ENCODE measurements at places on chromosomes 5 and 9. TPM values are rescaled to one million over a fixed set of nuclear protein-coding genes. Genes with fewer than 3 reads are reported as not detected.

DNA sequence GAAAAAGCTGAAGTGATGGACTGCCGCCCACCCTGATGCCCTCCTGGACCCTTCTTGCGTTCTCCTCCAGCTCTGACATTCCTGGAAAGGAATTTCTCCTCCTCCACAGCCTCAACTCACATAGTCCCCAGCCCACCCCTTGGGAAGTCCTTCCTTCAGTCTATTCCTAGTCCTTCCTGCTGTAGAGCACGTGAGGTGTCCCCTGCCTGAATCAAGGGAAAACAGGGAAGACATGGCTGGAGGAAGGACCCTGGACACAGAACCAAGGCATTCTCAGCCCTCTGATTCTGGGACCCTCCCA lies 3.7 kb downstream of the ARID3C start:
- no peak for DNase-seq

DNA sequence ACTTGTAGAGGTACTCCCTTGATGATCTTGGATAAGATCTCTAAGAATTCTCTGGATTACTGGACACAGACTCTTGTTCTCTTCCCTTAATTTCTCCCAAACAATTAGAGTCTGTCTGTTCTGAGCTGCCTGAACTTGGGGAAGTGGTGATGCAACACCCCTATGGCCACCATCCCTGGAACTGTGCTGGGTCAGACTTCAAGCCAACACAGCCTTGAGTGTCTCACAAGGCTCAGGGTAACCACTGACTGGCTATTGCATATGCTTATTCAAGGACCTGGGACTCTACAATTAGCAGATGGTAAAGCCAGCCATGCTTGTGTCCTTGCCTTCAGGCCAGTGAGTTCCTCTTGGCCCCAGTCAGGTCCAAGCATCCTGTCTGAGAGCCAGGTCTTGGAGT lies 504.5 kb downstream of the MAN2A1 start:
- no peak for DNase-seq

The PRUNE2 gene
- total RNA-seq = 23.2 TPM

The SKIC3 gene
- 77.2 TPM for total RNA-seq

- no peak for DNase-seq
Measured at GRCh38 chr5:32136342-32136741, 37.8 kb downstream of the GOLPH3 start.

The PPIC gene
- 27.6 TPM for total RNA-seq

The C5orf52 gene
- total RNA-seq = not detected

DNA sequence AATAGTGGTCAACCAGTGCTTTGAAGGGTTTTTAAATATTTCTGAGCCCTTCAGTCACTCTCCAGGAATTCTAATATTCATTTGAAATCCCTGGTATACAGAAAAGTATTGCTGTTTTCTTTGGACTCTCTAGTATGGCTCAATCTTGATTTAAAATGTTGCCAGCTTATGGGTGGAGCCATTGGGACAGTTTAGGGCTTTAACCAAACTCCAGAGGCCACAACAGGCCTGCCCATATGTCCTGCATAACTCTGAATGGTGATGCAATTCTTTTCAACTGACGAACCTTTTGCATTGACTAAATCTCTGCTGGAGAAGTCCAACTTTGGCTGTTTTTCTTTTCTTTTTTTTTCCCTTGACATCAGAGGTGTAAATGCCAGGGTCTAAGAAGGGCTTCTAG lies 10.3 kb upstream of the ANKHD1 start:
- no peak for DNase-seq
